ENCODE measurements at places on chromosomes 6 and 20. TPM values are rescaled to one million over a fixed set of nuclear protein-coding genes. Genes with fewer than 3 reads are reported as not detected.

DNA sequence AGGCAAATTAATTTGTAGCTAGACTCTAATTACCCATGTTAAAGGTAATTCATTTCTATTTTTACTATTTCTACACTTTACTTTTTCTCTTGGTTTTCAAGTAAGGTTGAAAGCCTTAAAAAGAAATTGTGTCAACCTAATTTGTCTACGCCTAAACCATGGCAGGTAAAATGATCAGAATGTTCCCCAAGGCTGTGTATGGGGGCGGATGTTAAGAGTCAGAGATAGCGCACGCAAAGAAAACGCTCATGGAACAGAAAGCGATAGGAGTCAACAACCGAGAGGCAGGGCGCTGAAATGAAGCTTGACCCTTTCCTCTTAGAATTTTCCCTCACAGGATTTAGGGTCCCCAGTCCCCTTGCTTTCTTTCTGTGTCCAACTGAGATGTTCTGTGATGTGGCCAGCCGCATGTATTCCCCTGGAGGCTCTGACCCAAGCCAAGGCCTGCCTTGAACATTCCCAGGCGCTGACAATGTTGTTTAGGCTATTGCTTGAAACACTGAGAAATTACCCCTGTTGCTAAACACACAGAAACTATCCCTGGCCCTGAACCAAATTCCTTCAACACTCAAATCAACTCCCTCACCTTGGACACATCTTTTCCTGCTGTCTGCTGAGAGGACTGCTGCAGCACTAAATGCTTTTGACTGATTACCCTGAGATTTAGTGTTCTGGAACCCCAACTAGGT, 10.9 kb downstream of the PSMB1 start:
- no peak overlapping the region for H3K27ac ChIP-seq
- no peak overlapping the region for H3K4me3 ChIP-seq
- no peak for DNase-seq
- no peaks in the 10 kb centered on the region for H3K27me3 ChIP-seq
- peaks cover 100% of the 10 kb centered on the region for H3K36me3 ChIP-seq

The GPR63 gene
- total RNA-seq = 0.71 TPM

DNA sequence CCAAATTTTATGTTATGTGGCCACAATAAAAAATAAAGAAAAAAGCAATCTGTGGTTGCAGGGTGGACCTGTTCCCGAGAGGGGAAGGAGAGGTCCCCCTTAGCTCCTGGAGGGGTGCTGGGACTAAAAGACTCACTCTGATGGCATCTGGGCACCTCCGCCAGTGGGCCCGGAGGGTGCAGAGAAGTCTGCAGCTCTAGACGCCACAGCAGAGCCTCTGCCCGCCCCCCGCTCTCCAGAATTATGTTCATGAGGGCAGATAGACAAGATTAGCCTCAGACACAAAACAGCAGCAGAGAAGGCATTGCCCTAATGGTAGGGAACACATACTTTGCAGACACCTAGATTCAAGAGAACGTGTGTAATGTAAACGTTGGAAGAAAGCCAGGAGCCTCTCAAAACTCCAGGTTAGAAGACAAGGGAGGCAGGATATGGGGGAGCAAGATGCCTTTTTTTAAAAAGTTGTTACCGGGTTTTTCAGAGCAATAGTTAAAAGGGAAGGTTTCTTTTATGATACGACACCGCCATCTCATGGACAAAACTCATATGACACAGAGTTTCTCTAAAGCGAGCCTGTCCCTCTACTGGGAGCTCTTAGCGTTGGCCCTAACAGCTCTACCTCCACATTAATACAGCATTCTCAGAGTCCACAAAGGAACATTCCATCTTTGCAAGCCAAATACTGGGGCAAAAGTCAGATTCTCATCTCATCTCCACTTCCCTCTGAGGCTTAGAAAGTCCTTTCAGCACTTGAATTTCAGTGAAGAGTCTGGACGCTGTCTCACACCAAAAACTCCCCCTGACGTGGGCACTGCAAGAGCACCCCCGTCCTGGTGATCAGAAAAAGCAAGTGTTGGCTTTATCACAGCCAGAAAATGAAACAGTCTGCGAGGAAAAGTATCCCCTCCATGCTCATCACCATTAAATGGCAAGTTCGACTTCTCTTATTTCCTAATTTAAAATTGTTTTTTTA, 47.2 kb downstream of the FOXF2 start:
- peaks cover 25% of the 10 kb centered on the region for H3K27me3 ChIP-seq
- H3K4me3 ChIP-seq = no peak overlapping the region
- no peak for DNase-seq
- H3K4me1 ChIP-seq = no peaks in the 10 kb centered on the region
- no peak overlapping the region for H3K27ac ChIP-seq

- no peaks in the 10 kb centered on the region for H3K27me3 ChIP-seq
- no peak overlapping the region for H3K27ac ChIP-seq
- peaks cover 30% of the 10 kb centered on the region for H3K4me1 ChIP-seq
- H3K36me3 ChIP-seq = no peaks in the 10 kb centered on the region
Observed at GRCh38 chr6:43828711-43829110, 58.7 kb downstream of the VEGFA start.

- no peaks in the 10 kb centered on the region for H3K36me3 ChIP-seq
- no peak overlapping the region for H3K27ac ChIP-seq
- H3K4me3 ChIP-seq = no peak overlapping the region
- H3K4me1 ChIP-seq = peaks cover 6% of the 10 kb centered on the region
Observed at GRCh38 chr20:44296011-44296410, 15.0 kb downstream of the FITM2 start.

The CTCFL gene
- total RNA-seq = not detected

DNA sequence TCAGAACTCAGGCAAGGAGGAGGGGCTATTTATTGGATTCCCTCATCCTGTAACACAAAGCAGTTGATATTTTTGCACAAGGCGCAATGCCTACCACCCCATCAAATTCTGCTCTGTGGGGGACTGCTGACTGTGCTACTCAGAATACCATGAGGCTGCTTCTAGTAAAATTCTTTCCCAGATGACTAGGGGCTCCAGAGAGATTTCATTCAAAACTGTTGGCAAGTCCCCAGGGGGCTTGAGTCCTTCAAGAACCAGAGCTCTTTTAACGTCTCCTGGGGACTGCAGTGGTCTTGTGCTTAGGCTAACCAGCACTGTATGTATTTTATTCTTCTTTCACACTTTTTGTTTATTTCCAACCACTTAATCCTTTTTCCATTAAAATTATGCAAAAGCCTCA, 365.9 kb upstream of the AGPAT4 start:
- no peak overlapping the region for H3K27ac ChIP-seq
- H3K36me3 ChIP-seq = no peaks in the 10 kb centered on the region
- no peak overlapping the region for H3K4me3 ChIP-seq
- DNase-seq = no peak

The WFDC5 gene
- total RNA-seq = 1.6 TPM

The LST1 gene
- total RNA-seq = 127 TPM

GRCh38 chr6:14567842-14568241, 450.3 kb downstream of the CD83 start:
- H3K27ac ChIP-seq = no peak overlapping the region
- no peaks in the 10 kb centered on the region for H3K36me3 ChIP-seq
- H3K4me1 ChIP-seq = no peaks in the 10 kb centered on the region
- no peaks in the 10 kb centered on the region for H3K27me3 ChIP-seq

DNA sequence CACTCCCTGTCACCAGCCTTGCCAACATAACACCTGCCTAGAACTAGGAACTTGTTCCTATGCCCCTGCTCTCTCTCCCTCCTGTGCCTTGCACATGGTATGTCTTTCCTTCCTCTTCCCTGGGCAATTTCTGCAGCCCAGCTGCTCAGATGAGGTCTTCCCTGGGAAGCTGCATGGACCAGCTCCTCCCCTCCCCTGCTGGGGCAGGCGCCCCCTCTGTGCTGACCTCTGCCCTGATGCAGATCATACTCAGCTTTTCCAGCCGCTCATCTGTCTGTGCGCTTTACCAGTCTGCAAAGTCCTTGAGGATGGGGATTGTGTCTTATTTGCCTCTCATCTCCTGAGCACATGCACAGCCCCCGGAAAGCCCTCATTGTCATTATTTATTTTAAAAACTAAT, 161.8 kb downstream of the SCML4 start:
- no peaks in the 10 kb centered on the region for H3K36me3 ChIP-seq
- no peak overlapping the region for H3K4me3 ChIP-seq
- H3K27me3 ChIP-seq = no peaks in the 10 kb centered on the region
- no peak for DNase-seq
- peaks cover 15% of the 10 kb centered on the region for H3K4me1 ChIP-seq

The FIG4 gene
- 44.5 TPM for total RNA-seq

- H3K36me3 ChIP-seq = peaks cover 74% of the 10 kb centered on the region
- peak overlapping the region; percentile 80 for H3K27ac ChIP-seq
- H3K4me1 ChIP-seq = peaks cover 89% of the 10 kb centered on the region
- no peaks in the 10 kb centered on the region for H3K27me3 ChIP-seq
Observed at GRCh38 chr20:38156888-38157634, 8.0 kb downstream of the TGM2 start.

The OXT gene
- not detected for total RNA-seq

GRCh38 chr20:58389324-58389967, 417 bp downstream of the VAPB start:
- H3K27ac ChIP-seq = peak overlapping the region; percentile 95
- no peak for DNase-seq
- no peaks in the 10 kb centered on the region for H3K27me3 ChIP-seq
- peaks cover 31% of the 10 kb centered on the region for H3K4me1 ChIP-seq
- H3K36me3 ChIP-seq = peaks cover 9% of the 10 kb centered on the region

DNA sequence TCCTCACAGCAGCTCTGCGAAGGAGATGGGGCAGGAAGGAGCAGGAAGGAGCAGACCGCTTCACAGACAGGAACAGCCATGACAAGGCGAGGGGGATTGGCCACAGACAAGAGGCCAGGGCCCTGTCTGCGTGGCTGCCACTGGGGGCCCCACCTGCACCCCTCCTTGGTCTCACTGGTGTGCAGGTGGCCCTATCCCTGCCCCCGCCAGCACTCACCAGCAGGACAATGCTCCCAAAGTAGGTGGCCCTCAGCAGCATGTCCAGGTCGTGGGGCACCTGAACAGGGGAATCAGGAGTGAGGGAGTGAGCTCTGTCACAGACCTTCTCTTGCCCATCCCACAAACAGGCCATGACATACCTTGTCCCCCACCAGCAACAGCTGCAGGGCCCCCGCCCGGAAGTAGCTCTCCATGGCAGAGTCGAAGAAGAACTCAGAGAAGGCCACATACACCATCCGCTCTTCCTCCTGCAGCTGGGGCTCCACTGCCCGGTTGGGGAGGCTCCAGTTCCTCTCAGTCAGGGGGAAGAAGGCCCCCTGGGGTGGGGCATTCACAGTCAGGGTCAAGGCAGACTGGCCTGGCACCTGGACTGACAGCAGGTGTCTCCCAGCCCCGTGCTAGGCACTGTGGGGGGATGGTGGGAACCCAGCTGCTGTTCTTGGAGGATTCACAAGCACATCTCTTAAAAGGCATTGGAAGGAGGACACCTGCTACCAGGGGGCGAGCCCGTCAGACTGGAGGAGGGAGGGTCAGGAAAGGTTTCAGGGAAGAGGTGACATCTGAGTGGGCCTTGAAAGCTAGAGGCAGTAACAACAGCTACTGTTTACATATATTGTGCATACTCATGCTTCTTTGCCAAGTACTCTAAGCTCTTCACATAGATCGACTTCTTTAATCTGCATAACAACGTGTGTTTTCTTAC, 7.1 kb downstream of the PLTP start:
- DNase-seq = no peak
- no peaks in the 10 kb centered on the region for H3K27me3 ChIP-seq
- no peak overlapping the region for H3K4me3 ChIP-seq
- peaks cover 55% of the 10 kb centered on the region for H3K36me3 ChIP-seq
- H3K27ac ChIP-seq = no peak overlapping the region

GRCh38 chr6:88872962-88873361, 90.5 kb downstream of the RNGTT start:
- no peak overlapping the region for H3K4me3 ChIP-seq
- H3K27me3 ChIP-seq = no peaks in the 10 kb centered on the region
- no peak overlapping the region for H3K27ac ChIP-seq
- no peaks in the 10 kb centered on the region for H3K36me3 ChIP-seq
- no peak for DNase-seq
- no peaks in the 10 kb centered on the region for H3K4me1 ChIP-seq

GRCh38 chr20:37839955-37840354, 63.0 kb upstream of the VSTM2L start:
- peaks cover 50% of the 10 kb centered on the region for H3K36me3 ChIP-seq
- no peaks in the 10 kb centered on the region for H3K27me3 ChIP-seq
- H3K4me1 ChIP-seq = no peaks in the 10 kb centered on the region
- no peak overlapping the region for H3K4me3 ChIP-seq

GRCh38 chr20:62888406-62888805, 26.8 kb upstream of the TCFL5 start:
- no peak overlapping the region for H3K27ac ChIP-seq
- H3K4me3 ChIP-seq = no peak overlapping the region
- DNase-seq = peak; percentile 28
- H3K36me3 ChIP-seq = peaks cover 75% of the 10 kb centered on the region
- H3K4me1 ChIP-seq = no peaks in the 10 kb centered on the region
- H3K27me3 ChIP-seq = no peaks in the 10 kb centered on the region

DNA sequence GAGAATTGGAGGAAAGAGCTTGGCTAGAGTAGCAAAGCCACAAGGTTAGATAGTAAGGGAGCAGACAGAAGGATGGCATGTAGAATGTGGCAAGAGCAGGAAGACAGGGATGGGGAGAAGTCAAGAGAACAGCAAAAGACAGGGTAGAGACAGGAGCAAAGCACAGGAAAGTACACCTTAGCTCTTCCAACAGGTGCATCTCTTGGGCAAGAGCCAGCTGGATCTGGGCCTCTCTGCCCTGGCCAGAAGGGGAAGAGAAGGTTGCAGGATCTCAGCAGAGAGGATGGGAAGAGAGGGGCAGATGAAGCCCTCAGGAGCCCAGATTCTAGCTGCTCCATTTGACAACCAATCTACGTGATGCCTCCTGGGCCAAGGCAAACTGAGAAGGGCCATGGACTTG, 16.7 kb downstream of the SCUBE3 start:
- DNase-seq = no peak
- H3K27ac ChIP-seq = no peak overlapping the region
- peaks cover 7% of the 10 kb centered on the region for H3K4me1 ChIP-seq

- H3K4me1 ChIP-seq = no peaks in the 10 kb centered on the region
- no peak for DNase-seq
- no peak overlapping the region for H3K4me3 ChIP-seq
- H3K27me3 ChIP-seq = no peaks in the 10 kb centered on the region
- H3K27ac ChIP-seq = no peak overlapping the region
Observed at GRCh38 chr6:51350308-51350904, 531.7 kb downstream of the TFAP2B start.

The NRN1 gene
- total RNA-seq = 15.0 TPM

- peaks cover 54% of the 10 kb centered on the region for H3K4me1 ChIP-seq
- H3K4me3 ChIP-seq = no peak overlapping the region
- no peaks in the 10 kb centered on the region for H3K36me3 ChIP-seq
Observed at GRCh38 chr6:37242429-37243052, 15.0 kb upstream of the TBC1D22B start.

The PERP gene
- 27.2 TPM for total RNA-seq

- DNase-seq = peak; percentile 58
- no peak overlapping the region for H3K27ac ChIP-seq
- H3K36me3 ChIP-seq = no peaks in the 10 kb centered on the region
- no peak overlapping the region for H3K4me3 ChIP-seq
- no peaks in the 10 kb centered on the region for H3K4me1 ChIP-seq
Observed at GRCh38 chr6:63418741-63419140, 99.0 kb upstream of the LGSN start.

- no peaks in the 10 kb centered on the region for H3K27me3 ChIP-seq
- H3K4me1 ChIP-seq = peaks cover 12% of the 10 kb centered on the region
- no peak for DNase-seq
- H3K27ac ChIP-seq = no peak overlapping the region
Observed at GRCh38 chr6:148217051-148217450, 125.6 kb upstream of the SASH1 start.

All from lower lobe of right lung (tissue), 2 donors.